ENCODE measurements at places on chromosomes 12 and 14.

- DNase-seq = no peak
These were observed 138.7 kb downstream of the C12orf75 start for GRCh38 chr12:105469211-105469610.

DNA sequence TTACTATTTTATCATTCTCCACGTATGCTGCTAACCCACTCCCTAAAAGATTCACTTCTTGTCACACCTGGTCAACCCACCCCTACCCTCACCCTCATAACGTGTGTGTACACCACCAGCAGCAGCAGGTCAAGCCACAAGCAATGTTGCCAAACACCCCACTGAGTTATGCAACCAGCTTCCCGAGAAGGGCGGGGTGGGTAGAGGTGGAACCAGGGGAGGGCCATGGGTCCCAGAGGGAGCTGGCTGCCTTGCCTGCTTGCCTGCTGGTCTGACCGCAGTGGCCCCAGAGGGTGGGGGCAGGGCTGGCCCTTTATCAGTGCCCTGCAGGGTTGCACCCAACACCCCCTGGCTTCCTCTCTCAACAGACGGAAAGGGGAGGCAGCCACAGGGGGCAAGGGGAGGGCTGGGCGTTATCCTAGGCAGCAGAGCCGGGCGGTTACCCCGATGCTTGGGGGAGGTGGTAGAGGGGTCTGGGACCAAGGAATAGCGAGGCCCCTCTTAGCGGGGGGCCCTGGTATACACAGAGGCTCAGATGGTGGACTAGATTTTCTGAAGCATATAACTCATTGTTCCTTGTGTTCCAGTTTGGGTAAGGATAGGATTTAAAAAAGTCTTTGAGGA is 3.5 kb upstream of the NFE2 start:
- no peak for DNase-seq

- DNase-seq = no peak
These were observed 63.0 kb upstream of the PTHLH start for GRCh38 chr12:28035500-28035899.

- no peak for DNase-seq
These were observed 20.1 kb downstream of the PACS2 start for GRCh38 chr14:105334383-105335230.
